Caki2 (cell line): ENCODE measurements at places on chromosomes 7 and 10. TPM values are rescaled to one million over a fixed set of nuclear protein-coding genes. Genes with fewer than 3 reads are reported as not detected.

The LGI1 gene
- not detected in 2 replicates for total RNA-seq

The SPOCK2 gene
- total RNA-seq = 0.41 and 1.1 TPM in 2 replicates

The KCP gene
- total RNA-seq = 2.1 and 5.1 TPM in 2 replicates

The AKR1D1 gene
- total RNA-seq = not detected in 2 replicates

The TRIM50 gene
- not detected in 2 replicates for total RNA-seq

The TCAF2 gene
- 0.78 and 2.5 TPM in 2 replicates for total RNA-seq

The NUTM2E gene
- total RNA-seq = not detected in 2 replicates

The THSD7A gene
- 0.06 and 0.20 TPM in 2 replicates for total RNA-seq

The INMT gene
- total RNA-seq = not detected in 2 replicates

The SPAM1 gene
- total RNA-seq = not detected in 2 replicates

The TRIM73 gene
- total RNA-seq = 2.4 and 2.5 TPM in 2 replicates

The VPS26A gene
- total RNA-seq = 20.1 and 25.2 TPM in 2 replicates

The SP4 gene
- 2.5 and 3.0 TPM in 2 replicates for total RNA-seq

The HDAC9 gene
- total RNA-seq = 19.5 and 21.5 TPM in 2 replicates

The LAMB1 gene
- total RNA-seq = 121 and 127 TPM in 2 replicates

The PRLHR gene
- not detected in 2 replicates for total RNA-seq

The ASZ1 gene
- not detected in 2 replicates for total RNA-seq

The MGAM2 gene
- total RNA-seq = not detected in 2 replicates
